H9 (cell line): ENCODE measurements at places on chromosomes 3 and 15.

- DNase-seq, result no peak
Measured at GRCh38 chr3:136247855-136248590, 2.1 kb upstream of the PCCB start.

- DNase-seq, result peak; percentile 61
Measured at GRCh38 chr15:90883976-90884718, at the start of gene FES. Gene FES (plus strand): TSS chr15:90884504. CDS start chr15:90885046, 542 bp downstream.

DNA sequence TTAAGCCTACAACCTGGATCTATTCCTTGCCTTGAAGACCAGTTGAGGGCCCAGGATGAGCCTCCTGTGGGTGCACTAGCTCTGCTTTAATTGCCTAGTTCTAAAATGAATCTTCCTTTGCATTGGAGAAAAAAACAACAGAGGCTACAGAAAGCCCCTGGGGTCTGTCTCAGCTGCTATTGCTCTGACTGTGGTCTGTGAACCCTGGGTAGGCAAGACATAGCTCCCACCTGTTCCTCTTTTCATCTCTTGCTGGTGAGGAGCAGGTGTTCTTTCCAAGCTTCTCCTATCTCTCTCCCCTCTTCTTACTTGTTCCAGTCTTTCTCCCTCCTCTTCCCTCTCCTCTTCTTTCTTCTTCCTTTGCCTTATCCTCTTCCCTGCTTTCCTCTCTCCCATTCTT lies 28.8 kb downstream of the RBP2 start:
- no peak for DNase-seq

DNA sequence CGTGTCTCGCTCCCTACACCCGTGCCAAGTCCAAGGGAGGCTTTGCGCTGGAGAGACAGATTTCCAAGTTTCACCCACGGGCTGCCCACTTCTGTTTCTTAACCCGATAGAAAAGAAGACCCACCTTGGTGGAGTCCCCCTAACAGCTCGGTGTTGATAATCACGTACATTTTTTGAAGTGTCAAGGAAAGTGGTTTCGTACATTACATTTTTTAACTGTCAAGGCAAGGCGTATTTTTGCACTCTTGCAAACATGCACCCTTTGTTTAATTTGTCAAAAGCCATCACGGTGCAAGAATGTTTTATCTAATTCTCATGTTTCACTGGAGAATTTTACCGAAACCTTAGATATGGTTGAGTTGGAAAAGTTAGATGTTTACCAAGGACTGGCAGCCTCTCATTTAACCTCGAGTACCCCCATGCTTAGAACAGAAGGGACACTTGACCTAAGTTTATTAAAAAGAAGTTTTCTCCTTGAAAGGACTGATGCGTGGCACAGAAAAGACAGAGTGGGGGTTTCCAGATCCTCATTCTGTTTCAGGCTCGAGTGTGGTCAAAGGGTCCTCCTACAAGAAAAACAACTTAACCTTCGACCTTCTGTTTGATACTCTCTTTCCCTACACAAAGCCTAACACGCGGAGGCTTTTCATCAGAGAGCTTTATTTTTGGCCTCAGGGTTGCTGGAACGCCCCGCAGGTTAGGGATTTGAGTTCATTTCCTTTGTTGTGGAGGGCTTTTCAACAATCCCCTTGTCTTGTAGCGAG lies 882 bp downstream of the GXYLT2 start:
- peak; percentile 32 for DNase-seq

DNA sequence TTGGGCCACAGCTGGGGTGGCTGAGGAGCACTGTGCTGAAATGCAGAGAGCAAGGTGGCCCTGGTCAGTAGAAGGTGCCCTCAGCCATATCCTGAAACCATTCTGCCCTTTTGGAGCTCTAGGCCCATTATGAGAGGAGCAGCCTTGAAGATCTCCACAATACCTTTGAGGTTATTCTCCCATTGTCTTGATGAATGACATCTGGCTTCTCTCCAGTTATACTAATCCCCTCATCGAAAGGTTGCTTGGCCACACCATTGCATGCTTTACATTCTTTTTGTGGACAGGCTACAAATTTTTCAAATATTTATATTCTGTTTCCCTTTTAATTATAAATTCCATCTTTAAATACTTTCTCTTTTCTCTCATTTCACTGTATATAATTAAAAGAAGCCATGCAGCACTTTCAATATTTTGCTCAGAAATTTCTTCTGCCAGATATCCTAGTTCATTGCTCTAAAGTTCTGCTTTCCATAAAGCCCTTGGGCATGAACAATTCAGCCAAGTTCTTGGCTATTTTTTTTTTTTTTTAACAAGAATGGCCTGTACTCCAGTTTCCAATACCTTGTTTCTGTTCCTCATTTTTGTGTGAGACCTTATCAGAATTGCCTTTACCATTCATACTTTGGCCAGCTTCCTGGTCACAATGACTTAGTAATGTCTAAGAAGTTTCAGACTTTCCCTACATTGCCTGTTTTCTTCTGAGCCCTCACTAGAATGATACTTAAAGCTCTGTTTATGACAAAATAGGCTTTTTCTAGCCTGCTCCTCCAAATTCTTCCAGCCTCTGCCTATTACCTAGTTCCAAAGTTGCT lies 138.9 kb upstream of the SGO1 start:
- no peak for DNase-seq

GRCh38 chr3:174767853-174768382 lies 91.2 kb upstream of the NAALADL2 start:
- DNase-seq, result no peak

- DNase-seq, result no peak
Measured at GRCh38 chr3:24951180-24951579, 456.5 kb upstream of the THRB start.

DNA sequence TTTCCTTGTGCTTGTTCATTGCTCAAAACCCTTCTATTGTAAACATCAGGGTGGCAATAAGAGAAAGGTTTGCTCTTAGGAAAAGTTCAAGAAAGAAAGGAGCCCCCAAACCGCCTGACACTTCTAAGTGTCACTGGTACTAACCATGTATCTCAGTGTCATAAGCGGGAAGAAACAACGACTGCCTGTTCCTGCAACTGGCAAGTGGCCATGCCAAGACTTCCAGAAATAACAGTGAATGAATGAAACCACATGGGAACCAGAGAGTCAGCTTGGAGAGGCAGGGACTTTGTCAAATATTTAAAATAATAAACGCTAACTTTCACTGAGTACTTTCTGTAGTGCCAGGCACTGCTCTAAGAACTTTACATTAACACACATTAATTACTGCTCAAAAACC lies 1.1 kb downstream of the PLSCR2 start:
- no peak for DNase-seq

- no peak for DNase-seq
Measured at GRCh38 chr3:147736226-147736625, 327.1 kb downstream of the ZIC1 start.

- no peak for DNase-seq
Measured at GRCh38 chr15:73330206-73331051, 38.3 kb downstream of the HCN4 start.

DNA sequence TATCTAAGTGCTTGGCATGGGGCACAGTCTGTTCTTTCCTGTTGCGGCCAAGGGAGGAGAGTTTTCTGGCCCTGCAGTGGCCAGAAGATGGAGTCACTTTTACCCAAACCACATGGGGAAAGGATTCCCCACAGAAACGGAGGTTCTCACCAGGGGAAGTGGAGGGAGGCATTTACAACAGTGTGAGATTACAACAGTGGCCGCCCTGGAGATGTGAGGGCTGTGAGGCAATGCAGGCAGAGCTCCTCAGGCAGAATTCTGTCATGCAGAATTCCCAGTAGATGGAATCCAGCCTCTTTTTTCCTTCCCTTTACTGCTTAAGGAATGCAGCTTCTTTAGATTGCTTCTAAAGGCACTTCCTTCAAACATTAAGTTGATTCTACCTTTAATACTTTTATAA lies 83.1 kb downstream of the CACNA1D start:
- DNase-seq, result no peak

- DNase-seq, result no peak
Measured at GRCh38 chr3:187967993-187968392, 186.0 kb upstream of the LPP start.

DNA sequence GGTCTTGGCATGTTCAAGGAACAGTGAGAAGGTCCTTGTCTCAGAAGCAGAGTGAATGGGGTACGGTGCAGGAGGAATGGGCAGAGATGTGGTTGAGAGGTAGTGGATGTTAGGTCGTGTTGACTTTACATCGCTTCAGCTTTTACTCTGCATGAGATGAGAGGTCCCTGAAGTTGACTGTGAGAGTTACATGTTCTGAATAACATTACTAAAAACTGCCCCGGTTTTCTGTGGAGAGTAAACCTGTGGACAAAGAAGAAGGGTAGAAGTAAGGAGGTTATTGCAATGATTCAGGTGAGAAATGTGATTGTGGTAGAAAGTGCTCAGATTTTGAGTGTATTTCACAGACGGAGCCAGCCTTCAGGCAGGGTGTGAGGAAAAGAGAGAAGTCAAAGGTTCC lies 105.6 kb downstream of the ARNT2 start:
- DNase-seq, result no peak

- DNase-seq, result peak; percentile 27
Measured at GRCh38 chr3:52226229-52226817, 878 bp upstream of the TLR9 start.
